ENCODE measurements at places on chromosomes 2 and 18. TPM values are rescaled to one million over a fixed set of nuclear protein-coding genes. Genes with fewer than 3 reads are reported as not detected.

ALLC gene
- not detected for polyA plus RNA-seq

SPHKAP gene
- not detected for polyA plus RNA-seq

DNA sequence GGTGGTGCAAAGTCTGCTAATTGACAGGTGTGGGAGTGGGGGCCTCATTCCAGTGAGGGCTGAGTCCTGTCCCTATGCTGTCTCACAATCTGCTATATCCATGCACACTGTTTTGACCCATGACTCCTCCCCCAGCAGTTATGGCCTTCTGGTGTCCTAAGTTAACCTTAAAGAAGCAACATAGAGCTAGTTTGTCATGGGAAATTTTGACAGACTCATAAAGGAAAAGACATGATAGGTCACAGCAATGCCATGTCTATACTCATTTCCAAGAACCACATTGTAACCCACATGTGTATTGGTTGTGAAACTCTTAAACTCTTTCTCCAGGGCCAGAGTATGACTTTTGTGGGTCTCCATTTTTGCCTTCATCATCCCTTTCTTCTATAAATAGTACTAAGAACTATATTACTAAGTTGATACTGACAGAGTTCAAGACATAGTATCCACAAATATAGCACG is 78.2 kb upstream of the SLC1A4 start:
- no peaks in the 10 kb centered on the region for H3K27me3 ChIP-seq
- H3K4me1 ChIP-seq = peaks cover 16% of the 10 kb centered on the region
- no peak for DNase-seq
- H3K27ac ChIP-seq = no peak overlapping the region
- H3K36me3 ChIP-seq = no peaks in the 10 kb centered on the region
- H3K4me3 ChIP-seq = no peak overlapping the region

DNA sequence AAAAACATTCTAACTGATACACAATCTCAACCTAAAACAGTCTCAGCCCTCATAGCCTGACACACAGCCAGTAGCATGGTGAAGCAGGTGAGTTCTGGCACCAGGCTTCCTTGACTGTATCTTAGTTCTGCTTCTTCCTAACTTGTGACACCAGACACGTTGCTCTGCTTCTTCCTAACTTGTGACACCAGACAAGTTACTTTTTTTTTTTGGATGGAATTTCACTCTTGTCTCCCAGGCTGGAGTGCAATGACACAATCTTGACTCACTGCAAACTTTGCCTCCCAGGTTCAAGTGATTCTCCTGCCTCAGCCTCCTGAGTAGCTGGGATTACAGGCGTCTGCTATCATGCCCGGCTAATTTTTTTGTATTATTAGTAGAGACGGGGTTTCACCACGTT is 6.7 kb upstream of the ATG16L1 start:
- H3K4me3 ChIP-seq = no peak overlapping the region
- peaks cover 74% of the 10 kb centered on the region for H3K4me1 ChIP-seq
- H3K27ac ChIP-seq = peak overlapping the region; percentile 38
- DNase-seq = peak; percentile 70

SMCHD1 gene
- polyA plus RNA-seq = 45.5 TPM

DNA sequence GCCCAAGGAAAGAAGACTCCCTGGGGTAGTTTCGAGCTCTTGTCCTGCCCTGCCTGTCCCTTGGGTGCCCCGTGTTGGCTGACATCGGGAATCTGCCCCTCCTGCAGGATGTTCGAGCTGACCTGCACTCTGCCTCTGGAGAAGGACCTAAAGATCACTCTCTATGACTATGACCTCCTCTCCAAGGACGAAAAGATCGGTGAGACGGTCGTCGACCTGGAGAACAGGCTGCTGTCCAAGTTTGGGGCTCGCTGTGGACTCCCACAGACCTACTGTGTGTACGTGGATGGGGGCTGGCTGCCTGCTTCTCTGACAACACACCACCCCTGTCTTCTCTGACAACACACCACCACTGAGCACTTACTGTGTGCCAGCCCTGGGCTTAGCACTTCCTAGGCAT is 210.8 kb downstream of the DYSF start:
- H3K4me3 ChIP-seq = no peak overlapping the region
- H3K27ac ChIP-seq = no peak overlapping the region
- no peaks in the 10 kb centered on the region for H3K4me1 ChIP-seq
- no peaks in the 10 kb centered on the region for H3K27me3 ChIP-seq
- H3K36me3 ChIP-seq = peaks cover 76% of the 10 kb centered on the region
